ENCODE measurements at places on chromosomes 4 and X.

GRCh38 chrX:42567268-42567667 is 210.7 kb downstream of the PPP1R2C start:
- no peak for DNase-seq

GRCh38 chrX:42075032-42075431 is 151.7 kb upstream of the CASK start:
- DNase-seq: no peak

DNA sequence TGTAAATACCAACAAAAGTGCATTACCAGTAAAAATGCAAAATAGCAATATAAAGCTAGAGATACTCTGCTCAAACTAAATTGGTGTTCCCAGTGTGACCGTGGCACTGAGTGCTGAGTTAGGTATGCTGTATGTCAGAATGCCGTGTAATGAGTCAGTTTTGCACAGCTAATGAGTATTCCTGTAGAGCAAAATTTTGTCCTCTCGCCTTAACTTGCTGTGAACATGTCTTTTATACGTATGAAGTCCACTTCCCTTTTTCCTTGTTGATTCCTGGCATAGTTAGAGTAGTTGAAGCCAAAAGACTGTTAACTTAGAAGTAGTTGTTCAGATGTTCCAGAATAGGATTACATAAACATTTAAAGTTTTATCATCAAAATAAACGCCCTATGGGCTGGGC is 11.5 kb downstream of the DCLK2 start:
- DNase-seq: no peak

DNA sequence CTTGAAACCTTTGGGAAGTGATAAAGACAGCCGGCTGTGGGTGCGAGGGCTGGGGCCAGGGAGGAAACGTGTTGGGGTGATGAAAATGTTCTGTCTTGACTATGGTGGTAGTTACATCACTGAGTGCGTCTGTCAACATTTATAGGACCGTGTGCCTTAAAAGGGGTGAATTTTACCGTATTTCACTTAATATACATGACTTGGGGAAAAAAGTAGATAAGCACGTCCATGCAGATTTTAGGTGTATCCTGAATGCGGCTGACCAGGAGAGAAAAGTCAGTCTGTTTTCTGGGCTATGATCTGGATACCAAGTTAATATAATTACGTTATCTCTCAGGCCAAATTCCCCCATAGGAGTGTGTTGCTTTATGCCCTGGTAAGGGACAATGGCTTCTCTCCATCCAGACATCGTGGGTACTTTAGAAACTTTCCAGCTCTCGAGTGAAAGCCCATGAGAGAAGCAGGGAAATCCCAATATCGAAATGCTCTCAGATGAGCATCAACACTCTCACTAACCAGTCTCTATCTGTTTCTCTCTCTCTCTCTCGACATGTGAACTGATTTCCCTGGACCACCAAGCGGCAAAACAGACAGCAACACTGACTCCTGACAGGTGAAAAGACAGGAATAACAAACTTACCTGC is 71.5 kb downstream of the IRF2 start:
- no peak for DNase-seq

- DNase-seq: no peak
Measured at GRCh38 chrX:16592194-16592770, 57.7 kb upstream of the S100G start.

DNA sequence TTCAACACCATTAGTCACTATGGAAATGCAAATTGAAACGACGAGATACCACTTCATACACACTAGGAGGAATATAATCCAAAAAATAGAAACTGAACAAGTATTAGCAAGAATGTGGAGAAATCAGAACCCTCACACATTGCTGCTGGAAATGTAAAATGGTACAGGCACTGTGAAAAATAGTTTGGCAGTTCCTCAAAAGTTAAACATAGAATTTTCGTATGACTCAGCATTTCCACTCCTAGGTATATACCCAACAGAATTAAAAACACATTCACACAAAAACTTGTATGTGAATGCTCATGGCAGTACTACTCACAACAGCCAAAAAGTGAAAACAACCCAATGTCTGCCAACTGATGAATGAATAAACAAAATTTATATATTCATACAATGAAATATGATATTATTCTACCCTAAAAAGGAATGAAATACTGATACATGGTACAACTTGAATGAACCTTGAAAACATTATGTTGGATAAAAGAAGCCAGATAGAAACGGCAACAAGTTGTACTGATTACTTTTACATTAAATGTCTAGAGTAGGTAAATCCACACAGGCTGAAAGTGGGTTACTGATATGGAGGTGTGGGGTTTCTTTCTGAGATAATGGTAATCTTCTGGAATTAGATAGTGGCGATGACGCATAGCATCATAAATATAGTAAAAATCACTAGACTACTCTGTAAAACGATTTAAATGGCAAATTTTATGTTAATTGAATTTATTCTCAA is 22.3 kb downstream of the TEC start:
- DNase-seq: no peak

- DNase-seq: no peak
Measured at GRCh38 chr4:1855333-1856070, 454 bp downstream of the LETM1 start.

DNA sequence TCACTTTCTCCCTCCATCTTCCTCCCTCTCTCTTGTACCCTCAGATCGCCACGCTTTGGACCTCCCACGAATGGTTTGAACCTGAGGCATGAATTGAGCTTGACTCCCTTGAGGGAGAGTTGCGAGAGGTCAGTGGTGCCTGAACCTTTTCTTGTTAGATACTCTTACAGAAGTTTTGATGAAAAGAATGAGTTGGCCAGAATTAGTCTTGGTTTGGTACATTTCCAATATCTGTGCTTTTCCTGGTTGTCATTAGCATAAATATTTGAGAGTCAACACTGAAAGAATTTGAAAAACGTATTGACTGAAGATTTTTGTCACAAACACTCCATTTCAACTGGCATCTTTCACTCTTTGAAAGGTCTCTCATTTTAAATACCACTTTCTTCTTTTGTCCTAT is 510.6 kb upstream of the DIPK2B start:
- no peak for DNase-seq

GRCh38 chr4:136562834-136563233 is 969.5 kb downstream of the PCDH18 start:
- DNase-seq: no peak

GRCh38 chrX:119694601-119695534 is 1.9 kb upstream of the SEPTIN6 start:
- no peak for DNase-seq

GRCh38 chrX:4547213-4547836 is 833.9 kb upstream of the PRKX start:
- no peak for DNase-seq

DNA sequence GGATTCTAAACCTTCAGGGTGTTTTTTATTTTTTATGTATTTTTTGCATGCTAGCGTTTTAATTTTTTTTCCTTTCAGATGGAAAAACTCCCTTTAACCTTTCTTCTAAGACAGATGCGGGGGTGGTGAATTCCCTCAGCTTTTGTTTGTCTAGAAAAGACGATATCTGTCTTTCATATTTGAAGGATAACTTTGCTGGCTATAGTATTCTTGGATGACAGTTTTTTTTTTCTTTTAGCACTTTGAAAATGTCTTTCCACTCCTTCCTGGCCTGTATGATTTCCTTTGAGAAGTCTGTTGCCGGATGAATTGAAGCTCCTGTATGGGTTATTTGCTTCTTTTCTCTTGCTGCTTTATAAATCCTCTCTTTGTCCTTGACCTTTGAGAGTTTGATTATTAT is 26.6 kb downstream of the PSAPL1 start:
- DNase-seq: no peak

GRCh38 chr4:151150821-151151580 is 51.6 kb downstream of the RPS3A start:
- no peak for DNase-seq

DNA sequence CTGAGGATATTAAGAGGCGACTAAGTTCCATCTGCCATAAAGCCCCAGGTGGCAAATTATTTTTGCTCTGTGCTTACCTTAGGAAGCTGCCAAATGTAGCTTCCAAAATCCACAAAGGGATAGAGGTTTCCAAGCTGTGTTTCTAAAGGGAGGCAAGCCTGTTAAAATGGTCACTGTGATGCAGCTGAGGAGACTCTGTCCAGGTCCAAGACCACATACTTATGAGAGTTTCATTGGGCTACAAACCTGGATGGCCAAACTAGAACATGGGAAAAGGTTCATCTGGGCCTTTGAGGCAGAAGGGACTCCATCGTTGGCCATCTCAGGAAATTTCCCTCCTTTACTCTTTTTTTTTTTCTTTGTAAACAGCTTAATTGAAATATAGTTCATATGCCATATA is 306.9 kb upstream of the FGF13 start:
- DNase-seq: no peak

GRCh38 chr4:55604996-55605395 is 13.0 kb upstream of the PDCL2 start:
- DNase-seq: no peak

- DNase-seq: no peak
Measured at GRCh38 chrX:69162361-69162865, 2.8 kb downstream of the PJA1 start.

DNA sequence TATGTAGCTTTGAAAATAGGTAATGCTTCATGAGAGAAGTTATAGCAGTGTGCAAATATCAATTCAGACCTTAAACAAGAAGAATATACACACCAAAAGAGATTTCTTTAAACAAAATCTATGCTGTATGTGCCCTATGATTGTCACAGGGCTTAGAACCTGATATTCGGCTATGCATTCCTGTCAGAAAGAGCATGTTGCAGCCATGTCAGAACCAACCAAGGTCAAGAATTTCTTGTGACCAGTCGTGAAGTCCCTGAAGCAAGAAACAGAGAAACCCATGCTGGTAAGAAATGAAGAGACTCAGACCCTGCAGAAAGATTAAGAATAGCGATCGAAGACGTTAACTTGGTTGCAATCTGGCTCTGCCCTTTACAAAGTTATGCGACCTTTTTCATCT is 210.3 kb upstream of the SPIN4 start:
- DNase-seq: no peak

DNA sequence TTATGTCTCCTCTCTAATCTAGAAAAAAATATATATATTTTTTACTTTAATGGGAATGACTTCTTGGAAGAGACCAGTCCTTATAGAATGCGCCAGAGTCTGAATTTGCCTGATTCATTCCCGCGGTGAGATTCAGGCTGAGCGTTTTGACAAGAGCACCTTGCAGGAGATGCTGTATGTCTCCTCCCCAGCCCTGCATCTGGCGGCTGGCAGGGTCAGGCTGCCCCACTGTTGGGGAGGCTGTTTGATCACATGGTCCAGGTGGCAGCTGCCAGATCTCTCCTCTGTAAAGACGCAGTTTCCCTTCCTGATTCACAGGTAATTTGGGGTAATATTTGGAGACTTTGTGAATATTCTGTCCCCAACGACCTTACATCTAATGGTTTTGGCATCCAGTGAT is 9.7 kb downstream of the PDZD4 start:
- no peak for DNase-seq

DNA sequence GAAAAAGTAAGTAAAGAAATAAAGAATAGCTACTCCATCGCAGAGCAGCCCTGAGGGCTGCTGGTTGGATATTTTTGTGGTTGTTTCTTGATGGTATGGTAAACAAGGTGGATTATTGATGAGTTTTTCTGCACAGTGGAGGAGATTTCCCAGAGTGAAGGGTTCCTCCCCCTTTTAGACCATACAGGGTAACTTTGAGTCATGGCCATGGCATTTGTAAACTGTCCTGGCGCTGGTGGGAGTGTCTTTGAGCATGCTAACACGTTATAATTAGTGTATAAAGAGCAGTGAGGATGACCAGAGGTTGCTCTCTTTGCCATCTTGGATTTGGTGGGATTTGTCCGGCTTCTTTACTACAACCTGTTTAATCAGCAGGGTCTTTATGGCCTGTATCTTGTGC is 128.2 kb downstream of the ASMT start:
- no peak for DNase-seq

DNA sequence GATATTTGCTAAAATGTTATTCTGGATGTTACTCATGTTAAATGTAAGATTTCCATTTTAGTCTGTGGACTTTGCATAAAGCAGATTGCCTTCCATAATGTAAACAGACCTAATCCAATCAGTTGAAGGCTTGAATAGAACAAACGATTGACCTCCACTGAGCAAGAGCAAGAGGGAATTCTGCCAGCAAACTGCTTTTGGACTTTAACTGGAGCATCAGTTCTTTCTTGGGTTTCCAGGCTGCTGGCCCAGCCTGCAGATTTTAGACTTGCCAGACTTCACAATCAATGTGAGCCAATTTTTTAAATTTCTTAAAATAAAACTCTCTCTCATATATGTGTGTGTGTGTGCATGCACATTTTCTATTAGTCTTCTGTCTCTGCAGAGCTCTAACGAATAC is 1248.8 kb downstream of the ADGRL3 start:
- DNase-seq: no peak

- DNase-seq: no peak
Measured at GRCh38 chr4:75194180-75194579, 261.3 kb downstream of the PARM1 start.

GRCh38 chr4:90842960-90843359 is 715.8 kb downstream of the CCSER1 start:
- no peak for DNase-seq

DNA sequence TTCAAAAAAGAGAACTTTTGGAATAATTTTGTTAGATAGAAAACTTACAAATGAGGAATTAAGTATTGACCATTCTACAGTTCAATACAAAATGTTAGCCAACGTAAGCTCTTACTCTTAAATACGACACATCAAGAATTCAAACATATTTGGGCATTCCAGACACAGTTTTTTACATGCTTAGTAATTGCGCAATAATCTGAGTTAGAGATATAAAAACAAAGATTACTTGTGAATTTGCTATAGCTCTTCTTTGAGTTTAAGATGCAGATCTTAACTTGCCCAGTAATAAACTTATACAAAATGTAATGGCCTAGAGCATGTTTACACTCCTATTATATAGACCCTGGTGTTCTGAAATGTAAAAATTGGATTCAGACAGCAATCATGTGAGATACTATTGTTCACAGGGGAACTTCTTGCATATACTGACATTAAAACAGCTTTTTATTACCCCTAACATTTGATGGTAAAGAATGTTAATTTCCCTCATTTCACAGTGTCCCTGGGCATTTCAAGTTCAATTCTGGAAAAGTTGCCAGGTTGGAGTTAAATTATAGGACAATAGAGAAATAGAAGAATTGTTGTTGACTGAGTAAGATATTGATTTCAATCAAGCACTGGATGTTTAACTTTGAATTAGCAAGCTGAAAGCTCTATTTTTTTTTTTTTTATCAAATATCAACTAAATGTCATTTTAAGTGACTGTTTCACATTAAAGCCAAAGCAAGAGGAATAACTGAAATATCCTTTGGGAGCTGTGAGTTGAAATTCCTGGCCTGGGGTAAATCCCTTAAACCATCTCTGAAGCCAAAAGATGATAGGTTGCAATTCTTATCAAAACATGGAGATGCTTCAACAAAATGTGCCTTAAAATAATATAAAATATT is 910 bp downstream of the HPGDS start:
- DNase-seq: no peak

DNA sequence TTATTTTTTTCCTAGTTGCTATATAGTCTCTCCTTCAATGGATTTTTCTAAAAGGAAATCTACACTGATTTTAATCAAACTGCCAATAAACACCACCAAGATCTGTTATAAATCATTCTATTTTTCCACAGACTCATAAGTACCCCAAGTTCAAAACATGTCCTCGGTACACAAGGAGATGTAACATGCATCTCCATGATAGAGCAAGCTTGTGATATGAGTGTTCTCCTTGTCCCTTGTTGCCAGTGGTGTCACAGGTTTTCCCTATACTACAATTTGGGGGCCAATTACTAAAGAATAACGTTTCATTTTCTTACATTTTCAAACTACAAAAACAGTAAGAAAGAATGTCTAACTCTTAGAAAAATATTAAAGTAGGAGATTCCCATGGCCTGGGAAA is 491 bp downstream of the ARHGEF6 start:
- no peak for DNase-seq

- no peak for DNase-seq
Measured at GRCh38 chr4:10569491-10569890, 112.3 kb upstream of the ZNF518B start.

All from ascending aorta (tissue), 2 donors.